ENCODE measurements at places on chromosomes 12 and 14. TPM values are rescaled to one million over a fixed set of nuclear protein-coding genes. Genes with fewer than 3 reads are reported as not detected.

The GDF3 gene
- 0.96 TPM for total RNA-seq

The TMED8 gene
- total RNA-seq: 12.7 TPM

The VRTN gene
- not detected for total RNA-seq

The MGP gene
- total RNA-seq: 247 TPM

The NFKBIA gene
- 130 TPM for total RNA-seq

The ACADS gene
- 12.8 TPM for total RNA-seq

The FAM186B gene
- 0.65 TPM for total RNA-seq

The RNF212B gene
- not detected for total RNA-seq

The AKAP3 gene
- 0.65 TPM for total RNA-seq

The SYT1 gene
- total RNA-seq: 2.9 TPM

The RTN1 gene
- 0.10 TPM for total RNA-seq

The WBP11 gene
- total RNA-seq: 23.5 TPM

The TRPV4 gene
- total RNA-seq: 4.6 TPM

The CPNE6 gene
- total RNA-seq: not detected

The CD163 gene
- total RNA-seq: not detected

The KRT74 gene
- total RNA-seq: not detected

The C12orf54 gene
- total RNA-seq: not detected

The RNFT2 gene
- 2.7 TPM for total RNA-seq

The KRT78 gene
- total RNA-seq: not detected

The GSC gene
- not detected for total RNA-seq

The GLT8D2 gene
- 0.76 TPM for total RNA-seq

The DUSP16 gene
- total RNA-seq: 10.6 TPM

The JAG2 gene
- total RNA-seq: 50.1 TPM

The WIF1 gene
- not detected for total RNA-seq

The C12orf60 gene
- 2.2 TPM for total RNA-seq

The PAN2 gene
- 11.8 TPM for total RNA-seq

The RAD51AP1 gene
- 17.6 TPM for total RNA-seq

The IL23A gene
- total RNA-seq: 0.76 TPM

The ABCB9 gene
- 19.3 TPM for total RNA-seq

The CD4 gene
- total RNA-seq: not detected

The CDH24 gene
- 18.9 TPM for total RNA-seq

The TAS2R30 gene
- total RNA-seq: 5.6 TPM

The NRIP2 gene
- total RNA-seq: not detected
